IMR-90 (cell line): ENCODE measurements at places on chromosomes 1 and 21. TPM values are rescaled to one million over a fixed set of nuclear protein-coding genes. Genes with fewer than 3 reads are reported as not detected.

DNA sequence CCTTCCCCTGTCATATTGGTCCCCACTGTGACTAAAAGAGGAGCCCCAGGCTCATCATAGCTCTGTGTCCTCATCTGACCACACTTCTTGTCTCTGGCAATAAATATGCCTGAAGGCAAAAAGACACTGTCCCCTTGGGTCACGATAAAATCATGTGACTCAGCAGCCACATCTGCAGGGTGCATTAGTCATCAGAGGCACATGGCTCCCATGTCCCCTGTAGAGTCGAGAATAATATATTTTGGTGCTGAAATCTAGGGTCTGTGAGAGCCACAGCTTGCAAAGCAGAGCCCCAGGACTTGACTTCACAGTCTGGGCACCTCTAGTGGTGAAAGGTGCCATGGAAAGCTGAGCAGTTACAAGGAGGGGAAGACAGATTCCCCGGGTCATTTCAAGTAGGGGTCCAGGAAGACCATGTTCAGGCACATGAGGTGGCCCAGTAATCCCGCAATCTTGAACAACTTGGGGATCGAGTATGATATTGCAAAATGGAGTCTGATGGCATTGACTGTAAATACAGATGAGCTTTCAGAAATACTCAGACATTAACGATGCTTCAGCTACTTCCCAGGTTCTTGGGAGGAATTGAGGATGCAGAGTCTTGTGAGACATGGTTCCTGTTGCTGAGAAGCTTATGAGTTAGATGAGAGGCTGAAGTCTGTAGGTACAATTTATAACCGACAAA lies 68.6 kb downstream of the SLC35F3 start:
- no peak for DNase-seq
- H3K4me3 ChIP-seq: no peak overlapping the region
- H3K36me3 ChIP-seq: no peaks in the 10 kb centered on the region
- H3K27me3 ChIP-seq: no peaks in the 10 kb centered on the region

DNA sequence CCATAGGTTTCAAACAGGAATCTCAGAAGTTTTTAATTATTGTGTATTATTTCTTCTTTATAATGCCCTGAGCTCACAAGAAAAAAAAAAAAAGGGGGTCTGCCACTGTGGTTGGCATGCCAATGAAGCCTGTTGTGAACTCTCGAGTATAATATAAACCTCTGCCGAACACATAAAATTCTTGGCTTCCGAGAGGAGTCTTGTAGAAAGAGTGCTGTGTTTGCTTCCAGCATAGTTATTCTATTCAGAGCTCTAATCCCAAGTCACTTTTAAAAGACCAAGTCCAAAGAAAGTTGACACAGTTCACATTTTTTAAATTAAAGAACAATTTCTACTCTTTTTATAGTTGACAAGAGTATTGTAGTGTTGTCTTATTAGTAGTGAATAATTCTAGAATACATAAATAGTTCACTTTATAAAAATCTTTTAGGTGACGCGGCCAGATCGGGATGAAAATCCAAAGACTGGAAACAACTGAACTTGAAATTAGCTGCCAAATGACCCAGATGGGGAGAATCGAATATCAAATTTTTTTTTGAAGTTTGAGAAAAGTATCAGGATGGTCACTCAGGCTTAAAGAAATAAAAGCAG lies 293.2 kb downstream of the DUSP10 start:
- H3K36me3 ChIP-seq: no peaks in the 10 kb centered on the region
- no peak overlapping the region for H3K27ac ChIP-seq
- no peak for DNase-seq
- H3K27me3 ChIP-seq: no peaks in the 10 kb centered on the region
- H3K4me1 ChIP-seq: no peaks in the 10 kb centered on the region
- no peak overlapping the region for H3K4me3 ChIP-seq

GRCh38 chr1:27858072-27858948 lies 14.0 kb upstream of the THEMIS2 start:
- H3K4me3 ChIP-seq: no peak overlapping the region
- H3K36me3 ChIP-seq: no peaks in the 10 kb centered on the region
- H3K27ac ChIP-seq: no peak overlapping the region
- H3K4me1 ChIP-seq: peaks cover 5% of the 10 kb centered on the region

GRCh38 chr1:170670802-170671628 lies 7.1 kb downstream of the PRRX1 start:
- peak overlapping the region; percentile 39; the same call in 1 of the 2 replicates for H3K4me3 ChIP-seq
- peaks cover 12% of the 10 kb centered on the region; the same call in 1 of the 2 replicates for H3K36me3 ChIP-seq
- H3K4me1 ChIP-seq: peaks cover 9% of the 10 kb centered on the region

DNA sequence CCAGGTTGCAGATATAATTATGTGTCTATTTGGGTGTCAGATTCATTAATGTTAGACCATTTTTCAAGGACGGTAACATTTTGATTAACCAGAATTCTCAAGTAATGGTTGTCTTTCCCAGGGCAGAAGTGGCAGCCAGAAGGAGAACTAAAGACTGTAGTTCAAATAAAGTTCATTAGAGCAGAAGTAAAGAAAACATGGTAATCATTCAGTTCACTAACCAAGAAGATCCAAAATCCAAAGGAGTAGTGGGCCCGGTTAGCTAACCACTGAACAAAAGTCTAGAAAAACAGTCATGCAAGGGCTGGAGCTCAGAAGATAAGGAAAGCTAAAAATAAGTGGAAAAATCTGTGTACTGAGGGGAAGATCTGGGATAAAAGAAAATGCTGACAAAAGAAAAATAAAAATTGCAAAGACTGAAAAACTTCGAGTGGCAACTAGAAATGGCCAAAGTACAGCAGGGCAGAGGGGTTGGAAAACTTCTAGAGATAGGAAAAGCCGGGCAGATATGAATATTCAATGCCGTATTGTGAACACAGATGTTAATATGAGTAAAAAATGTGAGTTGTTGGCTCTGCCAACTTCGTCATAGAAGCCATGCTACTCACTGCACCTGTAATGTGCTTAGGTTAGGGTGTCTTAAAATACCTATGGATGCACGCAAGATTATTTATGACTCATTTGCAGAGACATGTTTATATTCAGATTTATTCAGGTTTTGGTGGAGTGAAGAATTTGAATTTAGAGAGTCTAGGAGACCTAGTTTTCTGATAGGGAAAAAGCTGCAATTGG lies 925.9 kb downstream of the LTN1 start:
- no peak overlapping the region for H3K4me3 ChIP-seq
- H3K27me3 ChIP-seq: no peaks in the 10 kb centered on the region
- no peak overlapping the region for H3K27ac ChIP-seq
- no peaks in the 10 kb centered on the region for H3K36me3 ChIP-seq
- no peak for DNase-seq

Gene NPPA
- not detected in 2 replicates for total RNA-seq

Gene AGMAT
- 0.18 and 0.28 TPM in 2 replicates for total RNA-seq

Gene KCNA2
- under 0.01 TPM in 1 of 2 replicates, not detected in the other for total RNA-seq
